ENCODE measurements at places on chromosomes 7 and 10.

- DNase-seq = no peak
Measured at GRCh38 chr10:129055225-129055624, 411.8 kb upstream of the MGMT start.

GRCh38 chr7:121459148-121459547 lies 63.0 kb upstream of the FAM3C start:
- no peak for DNase-seq

DNA sequence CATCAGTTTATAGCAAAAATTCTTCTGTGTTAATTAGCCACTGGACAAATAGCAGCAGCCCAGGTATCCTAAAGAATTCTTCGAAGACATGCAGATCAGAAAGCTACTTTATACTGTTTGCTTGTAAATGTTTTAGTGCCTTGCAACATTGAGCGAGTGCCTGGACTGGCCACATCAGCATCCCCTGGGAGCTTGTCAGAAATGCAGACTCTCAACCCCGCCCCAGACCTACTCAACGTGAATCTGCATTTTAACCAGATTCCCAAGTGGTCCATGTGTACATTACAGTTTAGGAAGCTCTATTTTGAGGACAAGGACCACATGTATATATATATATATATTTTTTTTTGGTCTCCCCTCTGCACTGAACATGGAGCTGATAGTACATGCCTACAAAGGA lies 18.5 kb upstream of the PLEKHS1 start:
- no peak for DNase-seq

GRCh38 chr7:157041514-157042277 lies 31.2 kb upstream of the MNX1 start:
- no peak for DNase-seq

DNA sequence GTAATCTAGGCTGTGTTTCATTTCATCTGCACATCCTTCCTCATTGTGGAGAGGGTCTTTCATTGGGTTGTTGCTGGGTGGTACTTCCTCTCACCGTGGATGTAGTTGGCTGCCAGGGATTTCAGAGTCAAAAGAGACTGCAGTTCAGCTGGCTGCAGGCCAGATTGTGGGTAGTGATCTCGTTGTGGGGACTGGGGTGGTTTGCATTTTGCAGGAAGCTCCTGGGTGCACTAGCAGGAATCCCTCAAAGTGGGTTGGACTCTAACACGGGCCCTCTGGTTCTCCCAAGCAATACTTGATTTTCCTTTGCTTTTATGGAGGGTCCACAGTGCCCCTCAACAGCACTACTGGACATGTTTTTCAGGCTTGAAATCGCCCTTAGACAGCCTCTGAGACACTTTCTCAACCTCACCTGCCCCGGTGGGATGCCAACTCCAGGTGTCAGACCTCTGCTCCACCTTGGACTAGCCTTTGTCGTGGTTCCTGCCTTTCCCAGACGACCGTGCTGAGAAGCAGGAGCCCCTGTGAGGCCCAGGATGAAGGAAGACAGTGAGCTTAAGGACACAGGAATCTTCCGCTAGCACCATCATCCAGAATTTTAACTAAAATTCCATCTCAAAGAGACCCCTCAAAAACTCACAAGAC lies 23.9 kb upstream of the ZNF273 start:
- no peak for DNase-seq

DNA sequence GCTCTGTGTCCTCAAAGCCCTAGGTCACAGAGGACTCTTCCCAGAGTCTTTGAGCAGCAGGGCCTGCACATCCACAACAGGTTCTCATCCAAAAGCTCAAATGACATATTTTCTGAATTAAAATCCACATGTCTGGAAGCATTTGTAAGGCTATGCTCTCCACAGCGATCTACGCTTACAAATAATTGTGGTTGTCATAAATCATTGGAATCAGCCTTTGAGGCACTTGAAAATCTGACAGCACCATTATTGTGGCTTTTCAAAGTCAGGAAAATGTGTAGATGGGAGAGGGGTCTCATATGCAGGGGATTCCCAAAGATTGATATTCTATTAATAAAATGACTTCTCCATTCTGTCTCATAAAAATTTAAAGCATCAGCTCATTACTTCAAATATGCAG lies 16.3 kb downstream of the GPR26 start:
- DNase-seq = no peak

Measured in GM13977 (cell line).